ENCODE measurements at places on chromosomes 11 and 22. TPM values are rescaled to one million over a fixed set of nuclear protein-coding genes. Genes with fewer than 3 reads are reported as not detected.

PRDM10 gene
- polyA plus RNA-seq: 2.2 TPM

PRODH gene
- not detected for polyA plus RNA-seq

ARFGAP2 gene
- 97.2 TPM for polyA plus RNA-seq

ART5 gene
- polyA plus RNA-seq: not detected

PRRG4 gene
- not detected for polyA plus RNA-seq

IGSF9B gene
- not detected for polyA plus RNA-seq

CALCA gene
- not detected for polyA plus RNA-seq

- no peaks in the 10 kb centered on the region for H3K36me3 ChIP-seq
- no peak overlapping the region for H3K4me3 ChIP-seq
- no peak for DNase-seq
- no peaks in the 10 kb centered on the region for H3K4me1 ChIP-seq
Measured at GRCh38 chr22:44357296-44357965, 44.7 kb upstream of the SHISAL1 start.

DNA sequence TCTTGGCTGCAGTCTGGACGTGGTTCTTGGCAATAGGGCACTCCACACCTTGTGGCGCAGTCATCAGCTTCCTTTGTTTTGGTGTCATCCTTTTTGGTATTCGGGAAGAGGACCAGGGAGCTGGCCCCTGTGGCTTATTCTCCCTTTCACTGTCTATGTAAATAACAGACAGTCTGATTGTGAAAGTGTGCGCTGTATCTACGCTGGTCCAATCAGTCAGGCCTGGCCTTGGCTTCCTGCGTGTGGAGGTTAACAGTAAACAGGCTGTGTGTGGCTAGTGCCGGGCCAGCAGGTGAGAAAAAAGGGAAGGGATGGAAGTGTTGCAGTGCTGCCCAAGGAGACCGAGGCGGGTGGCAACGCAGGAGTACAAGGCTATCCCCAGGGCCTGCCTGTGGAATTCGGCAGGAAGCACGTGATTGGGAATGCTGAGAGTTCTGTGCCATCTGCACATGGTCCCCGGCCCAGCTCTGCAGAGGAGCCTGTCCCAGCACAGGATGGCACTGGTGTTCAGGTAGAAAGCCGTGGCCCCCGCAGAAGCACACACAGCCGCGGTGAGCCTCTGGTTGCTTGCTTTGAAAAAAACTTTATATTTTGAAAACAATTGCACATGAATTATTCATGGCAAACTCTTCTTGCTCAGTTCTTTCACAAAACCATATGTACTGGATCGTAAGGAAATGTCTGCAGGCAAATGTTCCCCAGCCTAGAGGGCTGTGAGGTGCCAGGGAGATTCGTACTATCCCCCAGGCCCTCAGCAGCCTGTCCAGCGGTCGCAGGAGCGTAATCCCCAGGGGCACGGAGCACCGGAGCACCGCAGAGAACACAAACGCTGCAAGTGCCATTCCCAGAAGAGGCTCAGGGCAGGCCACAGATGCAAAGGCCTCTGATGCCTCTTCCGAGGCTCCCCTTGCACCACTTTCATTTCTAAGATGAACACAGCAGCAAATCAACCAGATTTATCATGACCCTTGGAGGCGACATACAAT, 174.5 kb downstream of the EFCAB6 start:
- H3K4me3 ChIP-seq: no peak overlapping the region
- H3K27me3 ChIP-seq: peaks cover 15% of the 10 kb centered on the region
- peaks cover 7% of the 10 kb centered on the region for H3K36me3 ChIP-seq
- no peak for DNase-seq
- no peak overlapping the region for H3K27ac ChIP-seq
- no peaks in the 10 kb centered on the region for H3K4me1 ChIP-seq

DNA sequence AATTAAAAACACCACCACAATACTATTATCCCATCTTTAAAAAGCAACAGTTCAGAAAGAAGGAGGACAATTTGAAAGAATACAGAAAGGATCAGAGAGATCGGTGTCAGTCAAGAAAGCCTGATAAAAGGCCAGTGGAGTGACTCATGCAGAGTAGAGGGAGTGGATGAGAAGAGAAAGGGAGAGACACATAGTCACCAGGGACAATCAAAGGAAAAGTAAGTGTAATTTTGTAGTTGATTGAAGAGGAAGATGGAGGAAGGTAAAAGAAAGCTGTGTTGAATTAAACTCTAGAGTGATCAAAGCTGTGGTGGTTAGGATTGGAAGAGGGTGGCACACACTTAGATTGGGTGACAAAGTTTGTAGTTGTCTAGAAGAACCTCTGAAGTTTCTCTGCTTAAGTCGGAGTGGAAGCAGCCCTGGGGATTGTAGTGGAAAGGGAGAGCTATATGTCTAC, 14.1 kb downstream of the SPECC1L start:
- no peaks in the 10 kb centered on the region for H3K27me3 ChIP-seq
- no peak for DNase-seq
- no peak overlapping the region for H3K27ac ChIP-seq
- H3K4me3 ChIP-seq: no peak overlapping the region
- no peaks in the 10 kb centered on the region for H3K36me3 ChIP-seq
- peaks cover 50% of the 10 kb centered on the region for H3K4me1 ChIP-seq

DNA sequence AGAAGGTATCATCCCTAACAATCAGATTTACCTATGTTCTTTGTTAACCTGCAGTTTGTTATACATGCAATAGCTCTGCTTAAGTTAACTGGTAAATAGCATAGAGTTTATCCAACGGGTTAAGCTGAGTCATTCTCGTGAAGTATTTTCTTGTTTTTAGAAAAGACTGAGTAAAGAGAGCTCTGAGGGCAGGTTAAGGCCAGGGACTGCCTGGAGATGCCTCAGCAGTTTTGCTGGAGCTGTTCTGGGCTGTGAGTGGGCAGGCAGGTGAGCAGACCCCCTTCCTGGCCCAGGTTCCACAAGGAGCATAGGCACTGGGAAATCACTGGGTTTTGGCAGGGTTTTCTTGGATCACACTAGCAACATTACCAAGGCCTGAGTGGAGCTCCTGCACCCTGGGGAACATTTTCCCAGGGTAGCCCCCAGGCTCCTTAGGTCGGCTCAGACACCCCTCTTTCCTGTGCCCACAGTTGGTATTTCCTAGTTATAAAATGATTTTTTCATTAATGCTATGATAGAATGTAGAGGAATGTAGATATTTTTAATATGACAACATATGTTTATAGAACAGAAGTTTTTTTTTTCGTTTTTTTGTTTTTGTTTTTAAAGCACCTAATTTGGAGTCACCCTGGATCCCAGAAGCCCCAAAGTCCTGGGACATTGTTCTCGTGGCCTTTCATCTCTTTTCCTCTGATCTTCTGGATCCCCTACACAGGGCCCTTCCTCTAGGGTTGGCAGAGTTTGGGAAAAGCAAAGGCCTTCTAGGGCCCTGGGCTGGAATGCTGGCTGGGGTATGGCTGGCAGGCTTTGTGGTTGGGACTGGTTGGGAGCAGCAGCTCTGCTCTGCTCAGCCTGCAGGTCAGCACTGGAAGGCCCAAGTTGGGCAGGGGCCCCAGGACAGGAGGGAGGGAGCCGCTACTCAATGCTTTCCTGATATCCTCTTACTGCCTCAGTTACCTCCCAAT, 26.7 kb downstream of the IRAG1 start:
- no peaks in the 10 kb centered on the region for H3K36me3 ChIP-seq
- H3K4me1 ChIP-seq: peaks cover 7% of the 10 kb centered on the region
- H3K27ac ChIP-seq: peak overlapping the region; percentile 53
- H3K4me3 ChIP-seq: peak overlapping the region; percentile 6
- DNase-seq: no peak

GRCh38 chr11:134576721-134577171, 164.7 kb upstream of the B3GAT1 start:
- no peaks in the 10 kb centered on the region for H3K36me3 ChIP-seq
- H3K4me1 ChIP-seq: no peaks in the 10 kb centered on the region

GRCh38 chr11:7353100-7353499, 101.4 kb downstream of the SYT9 start:
- H3K4me3 ChIP-seq: no peak overlapping the region
- H3K27ac ChIP-seq: no peak overlapping the region
- peak; percentile 18 for DNase-seq
- H3K36me3 ChIP-seq: no peaks in the 10 kb centered on the region
- no peaks in the 10 kb centered on the region for H3K4me1 ChIP-seq
- H3K27me3 ChIP-seq: peaks cover 24% of the 10 kb centered on the region

- H3K27me3 ChIP-seq: peaks cover 5% of the 10 kb centered on the region
- no peak for DNase-seq
- no peak overlapping the region for H3K4me3 ChIP-seq
- H3K27ac ChIP-seq: no peak overlapping the region
- H3K4me1 ChIP-seq: no peaks in the 10 kb centered on the region
Measured at GRCh38 chr11:92387859-92388258, 163.2 kb downstream of the FAT3 start.

DNA sequence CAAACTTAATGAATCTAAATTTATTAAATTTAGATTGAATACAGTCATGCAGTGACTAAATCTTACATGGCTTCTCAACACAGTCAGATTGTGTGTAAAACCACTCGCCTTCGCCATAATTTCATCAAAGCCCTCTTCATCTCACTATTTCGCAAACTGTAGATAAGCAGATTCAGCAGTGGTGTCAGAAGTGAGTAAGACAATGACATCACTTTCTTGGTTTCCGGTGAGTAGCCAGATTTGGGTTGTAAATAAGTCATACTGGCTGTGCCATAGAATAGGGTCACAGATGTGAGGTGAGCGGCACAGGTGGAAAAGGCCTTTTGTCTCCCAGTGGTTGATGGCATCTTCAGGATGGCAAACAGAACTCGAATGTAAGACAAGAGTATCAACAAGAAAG, 3.4 kb downstream of the OR10A6 start:
- no peaks in the 10 kb centered on the region for H3K4me1 ChIP-seq
- H3K36me3 ChIP-seq: peaks cover 7% of the 10 kb centered on the region
- H3K27ac ChIP-seq: no peak overlapping the region
- H3K27me3 ChIP-seq: peaks cover 52% of the 10 kb centered on the region

GRCh38 chr11:94746721-94747120, 21.4 kb upstream of the AMOTL1 start:
- peaks cover 47% of the 10 kb centered on the region for H3K27me3 ChIP-seq
- no peak overlapping the region for H3K4me3 ChIP-seq
- no peak for DNase-seq
- H3K36me3 ChIP-seq: no peaks in the 10 kb centered on the region
- H3K27ac ChIP-seq: no peak overlapping the region

DNA sequence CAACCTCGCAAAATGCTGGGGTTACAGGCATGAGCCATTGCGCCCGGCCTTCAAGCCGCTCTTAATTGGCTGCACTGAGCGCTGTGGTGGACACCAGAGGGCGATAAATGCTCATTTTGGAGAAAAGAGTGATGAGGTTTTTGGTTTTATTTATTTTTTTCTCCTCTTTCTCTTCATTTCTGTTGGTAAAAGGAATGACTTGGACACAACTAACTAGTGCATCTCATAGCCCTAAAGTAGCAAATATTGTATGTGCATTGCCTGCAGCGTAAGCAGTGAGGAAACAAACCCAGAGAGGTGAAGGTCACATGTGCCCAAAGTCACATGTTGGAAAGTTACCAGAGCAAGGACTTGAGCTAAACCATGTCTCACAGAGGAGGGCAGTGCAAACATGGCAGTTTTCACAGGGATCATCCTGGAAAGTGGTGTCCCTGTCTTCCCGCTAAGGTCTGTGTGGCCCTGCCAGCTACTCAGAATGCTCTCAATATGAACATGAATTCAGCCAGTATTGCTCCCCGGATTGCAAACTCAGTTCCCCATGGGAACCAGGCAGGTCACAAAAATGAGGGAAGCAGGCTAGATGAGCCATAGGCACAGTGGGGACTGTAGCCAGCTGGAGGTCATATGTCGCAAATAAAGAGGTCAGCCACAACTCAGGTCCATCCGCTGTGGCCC, 8.6 kb upstream of the CD82 start:
- H3K36me3 ChIP-seq: no peaks in the 10 kb centered on the region
- H3K27ac ChIP-seq: peak overlapping the region; percentile 99
- DNase-seq: peak; percentile 56
- peaks cover 55% of the 10 kb centered on the region for H3K4me1 ChIP-seq
- peak overlapping the region; percentile 44 for H3K4me3 ChIP-seq

DNA sequence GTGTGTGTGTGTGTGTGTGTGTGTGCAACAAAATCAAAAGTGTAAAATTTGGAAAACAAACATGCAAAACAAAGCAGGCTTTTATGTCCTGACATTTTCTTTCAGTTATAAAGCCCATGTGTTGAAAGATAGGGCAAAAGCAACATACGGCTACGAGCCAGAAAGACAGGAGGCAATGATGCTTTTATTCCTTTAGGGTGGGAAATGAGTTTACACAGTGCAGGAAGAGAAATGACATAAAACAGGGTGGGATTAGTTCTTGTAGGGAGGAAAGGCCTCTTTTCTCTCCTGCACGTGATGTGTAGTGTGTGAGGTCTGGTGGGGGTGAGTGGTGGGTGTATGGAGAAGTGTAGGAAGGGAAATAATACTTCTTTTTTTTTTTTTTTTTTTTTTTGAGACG, 29.4 kb downstream of the IL18 start:
- no peaks in the 10 kb centered on the region for H3K4me1 ChIP-seq
- H3K36me3 ChIP-seq: peaks cover 6% of the 10 kb centered on the region
- no peak for DNase-seq
- H3K27ac ChIP-seq: no peak overlapping the region
- no peak overlapping the region for H3K4me3 ChIP-seq
- no peaks in the 10 kb centered on the region for H3K27me3 ChIP-seq
